GOT3 (cell line): ENCODE measurements at places on chromosomes 5 and 9.

DNA sequence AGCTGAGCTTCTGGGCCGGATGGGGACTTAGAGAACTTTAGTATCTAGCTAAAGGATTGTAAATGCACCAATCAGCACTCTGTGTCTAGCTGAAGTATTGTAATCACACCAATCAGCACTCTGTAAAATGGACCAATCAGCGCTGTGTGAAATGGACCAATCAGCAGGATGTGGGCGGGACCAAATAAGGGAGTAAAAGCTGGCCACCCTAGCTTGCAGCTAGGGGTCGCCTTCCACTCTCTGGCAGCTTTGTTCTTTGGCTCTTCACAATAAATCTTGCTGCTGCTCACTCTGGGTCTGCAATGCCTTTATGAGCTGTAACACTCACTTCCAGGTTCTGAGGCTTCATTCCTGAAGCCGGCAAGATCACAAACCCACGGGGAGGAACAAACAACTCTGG, 354.0 kb downstream of the PRR16 start:
- DNase-seq: no peak

GRCh38 chr5:83157163-83157562, 79.8 kb downstream of the XRCC4 start:
- no peak for DNase-seq

GRCh38 chr5:150299571-150300327, 3.0 kb downstream of the ARSI start:
- no peak for DNase-seq

DNA sequence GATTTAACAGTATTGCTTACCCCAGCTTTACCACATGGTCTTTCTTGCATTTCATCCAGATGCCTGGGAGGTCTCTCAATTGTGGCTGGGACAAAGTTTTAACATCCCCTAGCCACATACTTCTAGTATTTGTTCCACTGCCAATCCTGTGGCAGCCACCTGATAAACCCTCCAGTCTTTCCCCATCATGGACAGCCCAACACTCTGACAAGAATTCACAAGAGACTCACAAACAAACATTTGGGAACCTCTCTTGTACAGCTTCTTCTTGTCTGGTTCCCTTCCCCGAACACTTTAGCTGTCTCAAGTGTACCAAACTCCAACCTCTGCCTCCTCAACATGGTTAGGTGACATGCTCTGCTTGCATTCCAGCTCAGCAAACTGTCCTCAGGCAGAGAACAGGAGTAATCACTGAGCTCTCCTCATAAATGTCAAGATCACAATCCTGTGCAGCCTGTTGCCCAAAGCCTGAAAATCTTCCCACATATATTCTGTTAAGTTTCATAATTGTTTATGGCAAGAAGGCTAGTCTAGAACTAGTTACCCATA, 59.7 kb downstream of the STRBP start:
- no peak for DNase-seq

DNA sequence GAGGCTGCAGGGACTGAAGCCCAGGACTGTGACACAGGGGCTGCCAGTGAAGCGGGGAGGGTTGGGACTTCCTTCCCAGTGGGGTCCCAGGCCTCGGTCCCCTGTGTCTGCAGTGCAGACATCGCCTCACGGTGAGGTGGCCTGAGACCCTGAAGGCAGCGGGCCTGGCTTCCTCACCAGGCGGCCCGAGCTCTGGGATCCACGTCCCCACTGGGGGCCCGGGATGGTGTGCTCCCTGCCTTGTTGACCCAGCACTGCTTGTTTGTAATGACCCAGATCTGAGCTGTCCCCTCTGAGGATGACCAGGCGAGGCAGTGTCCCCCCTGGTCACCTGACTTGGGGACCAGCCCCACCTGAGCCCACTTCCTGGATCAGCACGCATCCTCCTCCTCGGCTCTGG, 53.1 kb downstream of the COL5A1 start:
- DNase-seq: no peak

DNA sequence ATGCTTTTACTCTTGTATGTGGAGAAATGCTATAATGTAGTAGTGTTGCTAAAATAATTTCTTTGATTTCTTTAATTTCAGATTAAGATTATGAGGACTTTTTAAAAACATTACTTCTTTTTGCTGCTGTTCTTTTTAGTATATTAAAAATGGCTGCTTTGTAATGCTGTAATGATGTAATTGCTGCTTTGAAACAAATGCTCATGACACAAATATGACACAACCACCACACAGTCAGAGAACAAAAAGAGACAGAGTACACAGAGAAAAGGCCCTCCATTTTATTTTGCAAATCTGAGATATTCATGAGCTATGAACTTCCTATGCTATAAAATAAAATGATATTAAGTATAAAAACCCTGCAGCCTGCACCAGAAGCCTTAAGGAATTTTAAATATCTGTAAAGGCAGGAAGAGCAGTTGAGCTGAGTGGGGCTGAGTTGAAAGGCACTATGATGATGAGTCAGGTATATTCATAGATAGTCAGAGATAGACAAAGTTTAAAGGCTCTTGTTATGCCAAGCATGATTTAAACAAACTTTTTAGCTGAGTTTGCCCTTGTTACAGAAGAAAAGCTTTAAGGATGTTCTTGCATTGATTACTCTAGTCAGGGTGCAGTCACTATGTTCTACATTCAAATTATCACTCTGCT, 5.1 kb upstream of the POU5F2 start:
- no peak for DNase-seq

- no peak for DNase-seq
Observed at GRCh38 chr9:129542741-129543140, 78.2 kb downstream of the C9orf50 start.

DNA sequence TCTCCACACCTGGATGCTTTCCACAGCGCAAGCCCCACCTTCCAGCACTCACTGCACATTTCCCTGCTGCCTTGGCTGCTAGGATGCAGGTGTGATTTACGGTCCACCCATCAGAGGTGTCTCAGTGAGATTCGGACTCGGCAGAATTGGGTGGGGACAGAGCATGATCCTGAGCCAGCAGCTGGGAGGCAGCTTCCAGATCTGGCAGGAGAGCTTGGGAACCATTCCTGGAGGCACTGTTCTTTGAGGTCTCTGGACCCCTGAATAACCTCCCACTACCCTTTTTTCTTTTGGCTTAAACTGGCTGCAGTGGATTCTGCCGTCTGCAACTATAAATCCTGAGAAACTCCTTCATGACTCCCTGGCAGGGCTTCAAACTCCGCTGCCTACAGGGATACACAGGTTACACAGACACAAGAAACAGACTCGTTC, 99.6 kb upstream of the PHYKPL start:
- no peak for DNase-seq

- no peak for DNase-seq
Observed at GRCh38 chr9:116042321-116042720, 111.3 kb upstream of the PAPPA start.

DNA sequence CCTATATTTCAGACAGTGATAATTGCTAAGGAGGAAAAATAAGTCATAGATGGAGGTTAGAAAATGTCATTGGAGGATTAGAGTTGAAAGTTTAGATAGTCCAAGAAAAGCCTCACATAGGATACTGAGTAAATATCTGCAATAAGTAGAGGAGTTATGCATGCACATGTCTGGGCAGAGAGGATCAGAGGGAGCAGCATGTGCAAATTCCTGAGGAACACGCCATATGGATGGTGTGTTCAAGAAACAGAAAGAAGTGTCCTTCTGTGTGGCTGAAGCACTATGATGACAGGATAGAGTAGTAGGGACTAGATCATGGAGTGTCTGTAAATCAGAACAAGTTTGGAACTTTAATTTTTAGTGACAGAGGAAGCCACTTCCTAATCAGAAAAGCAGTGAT, 52.2 kb downstream of the SGCD start:
- no peak for DNase-seq

DNA sequence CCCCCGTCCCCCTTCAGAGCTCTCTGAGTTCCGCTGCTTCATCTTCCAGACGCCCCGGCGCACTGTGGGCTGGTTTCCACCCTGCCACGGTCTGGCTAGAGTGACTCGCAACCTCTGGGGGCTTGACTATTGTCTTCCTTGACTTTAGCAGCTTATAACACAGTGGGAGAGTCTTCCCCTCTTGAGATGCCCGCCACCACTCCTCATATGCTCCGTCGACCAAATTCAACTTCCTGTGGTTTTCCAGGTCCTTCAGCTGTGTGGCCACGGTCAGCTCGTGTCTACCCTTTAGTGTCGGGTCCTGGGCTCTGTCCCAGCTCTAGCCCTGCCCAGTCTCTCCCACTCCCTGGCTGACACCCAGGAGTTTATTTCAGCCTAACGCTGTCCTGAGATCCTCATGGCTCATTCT, 28.2 kb upstream of the NCS1 start:
- DNase-seq: no peak

DNA sequence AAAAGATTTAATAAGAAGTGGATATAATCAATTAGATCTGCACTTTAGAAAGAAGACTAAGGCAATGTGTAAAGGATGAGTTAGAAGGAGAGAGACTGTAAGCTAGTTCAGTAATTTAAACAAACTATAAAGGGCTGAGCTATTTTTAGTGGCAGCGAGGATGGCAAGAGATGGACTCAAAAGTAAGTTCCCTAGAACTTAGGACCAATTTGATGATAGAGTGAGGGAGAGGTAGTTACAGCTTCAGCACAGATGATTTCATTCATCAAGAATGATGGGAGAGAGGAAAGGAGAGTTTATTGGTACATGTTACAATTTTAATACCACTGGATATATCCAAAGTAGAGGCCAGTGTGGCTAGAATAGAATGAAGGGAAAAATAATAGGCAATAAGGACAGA, 19.1 kb downstream of the NADK2 start:
- DNase-seq: no peak

DNA sequence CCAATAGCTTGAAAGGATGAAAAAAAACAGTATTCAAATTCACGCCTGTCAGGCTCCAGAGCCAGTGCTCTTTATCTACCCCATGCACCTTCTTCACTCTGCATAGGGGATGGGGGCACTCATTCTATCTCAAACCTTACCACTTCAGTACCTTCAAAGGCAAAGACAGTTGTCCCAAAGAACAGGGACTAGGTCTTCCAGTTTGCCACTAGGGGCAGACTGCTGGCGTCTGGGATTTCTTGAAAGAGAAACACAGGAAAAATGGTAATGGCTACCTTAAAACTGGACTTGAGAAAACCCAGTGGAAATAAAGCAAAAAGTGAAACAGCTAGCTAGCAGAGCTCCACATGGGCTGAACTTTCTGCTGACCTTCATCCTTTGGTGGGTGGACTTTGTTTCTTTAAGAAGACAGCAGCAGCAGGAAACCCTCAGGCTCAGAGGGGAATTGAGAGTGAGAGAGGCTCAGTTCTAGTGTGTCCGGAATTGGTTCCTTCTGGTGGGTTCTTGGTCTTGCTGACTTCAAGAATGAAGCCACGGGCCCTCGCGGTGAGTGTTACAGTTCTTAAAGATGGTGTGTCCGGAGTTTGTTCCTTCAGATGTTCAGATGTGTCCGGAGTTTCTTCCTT, 41.0 kb upstream of the SLC36A1 start:
- no peak for DNase-seq

- DNase-seq: no peak
Observed at GRCh38 chr5:154758493-154758892, 3.3 kb downstream of the LARP1 start.

DNA sequence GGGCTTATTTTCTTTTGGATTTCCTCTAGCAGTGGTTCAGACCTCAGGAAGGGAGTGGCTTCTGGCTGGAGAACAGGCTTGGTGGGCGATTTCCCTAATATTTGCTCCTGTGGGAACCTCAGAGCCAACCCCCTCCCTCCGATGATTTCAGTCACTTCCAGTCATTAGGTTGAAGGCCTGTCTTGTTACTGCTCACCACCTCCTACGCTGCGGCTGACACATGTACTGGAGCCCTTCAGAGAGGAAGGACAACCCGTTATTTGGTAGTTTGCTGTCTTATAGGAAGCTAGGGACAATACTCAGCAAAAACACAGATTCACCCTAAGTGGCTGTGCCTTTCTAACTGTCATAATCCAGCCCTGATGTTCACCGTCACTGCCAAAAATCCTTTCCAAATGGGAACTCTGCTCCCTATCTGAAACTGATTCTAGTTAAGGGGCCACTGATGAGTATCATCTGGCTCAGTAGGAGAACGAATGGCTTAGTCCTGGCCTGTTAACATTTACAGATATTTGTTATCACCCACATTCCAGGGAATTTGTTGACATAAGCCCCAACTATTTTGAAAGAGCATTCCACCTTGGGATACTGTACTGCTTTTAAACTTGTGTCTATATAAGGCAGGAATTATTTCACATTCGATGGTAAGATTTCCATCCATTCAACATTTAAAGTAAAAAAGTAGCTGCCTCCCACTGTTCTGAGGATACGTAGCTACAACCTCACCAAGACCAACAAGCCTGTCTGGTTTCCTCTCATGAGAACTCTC, 29.3 kb upstream of the ANKH start:
- DNase-seq: no peak

DNA sequence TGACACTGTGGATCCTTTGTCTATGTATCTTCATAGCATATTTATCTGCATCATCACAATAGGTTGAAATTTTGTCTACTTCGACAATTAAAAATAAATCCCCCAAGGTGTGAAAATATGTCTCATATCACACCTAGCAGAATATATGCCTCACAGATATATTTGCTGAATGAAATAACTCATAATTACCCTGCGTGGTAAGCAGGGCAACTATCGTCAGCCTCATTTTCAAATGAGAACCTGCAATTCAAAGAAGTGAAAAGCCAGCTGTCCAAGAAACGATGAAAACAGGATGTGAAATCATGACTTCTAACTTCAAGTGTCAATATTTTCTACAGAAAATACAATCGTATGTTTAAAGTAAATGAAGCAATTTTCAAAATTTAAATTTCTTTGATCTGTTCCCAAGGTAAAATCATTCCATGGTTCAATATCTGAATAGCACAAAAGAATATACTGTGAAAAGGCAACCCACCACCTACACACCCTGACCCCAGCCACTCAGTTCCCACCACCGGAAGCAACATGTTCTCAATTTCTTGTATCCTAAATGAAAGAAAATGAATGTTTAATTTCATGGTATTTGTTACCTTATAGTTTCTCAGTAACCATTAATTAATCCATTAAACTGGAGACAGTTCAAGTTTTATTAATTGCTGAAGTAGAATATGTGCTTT, 57.1 kb downstream of the TBCA start:
- no peak for DNase-seq

DNA sequence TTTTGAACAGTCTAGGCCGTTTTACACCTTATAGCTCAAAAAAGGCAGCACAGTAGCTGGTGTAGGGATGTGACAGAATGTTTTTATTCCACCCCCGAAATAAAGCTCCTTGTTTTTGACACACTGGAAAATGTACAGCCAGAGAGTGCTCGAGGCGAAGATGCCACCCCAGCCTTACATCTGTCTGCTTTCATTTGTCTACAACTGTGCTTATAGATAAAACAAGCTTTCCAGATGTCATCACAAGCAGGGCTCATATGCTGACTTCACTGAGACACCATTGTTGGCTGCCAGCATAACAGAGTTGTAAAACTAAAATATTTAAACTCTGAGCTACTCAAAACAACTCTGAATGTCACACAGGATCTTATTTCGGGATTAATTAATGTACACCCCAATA, 386.3 kb downstream of the BNC2 start:
- no peak for DNase-seq

- DNase-seq: no peak
Observed at GRCh38 chr9:101458963-101459631, 23.5 kb upstream of the ALDOB start.

GRCh38 chr5:168916266-168916665, 337.1 kb upstream of the PANK3 start:
- DNase-seq: no peak

GRCh38 chr9:14584571-14584970, 108.7 kb downstream of the ZDHHC21 start:
- DNase-seq: no peak
